ENCODE measurements at places on chromosomes 12 and 14.

GRCh38 chr14:33679461-33680225 lies 271.2 kb downstream of the EGLN3 start:
- DNase-seq, result no peak

DNA sequence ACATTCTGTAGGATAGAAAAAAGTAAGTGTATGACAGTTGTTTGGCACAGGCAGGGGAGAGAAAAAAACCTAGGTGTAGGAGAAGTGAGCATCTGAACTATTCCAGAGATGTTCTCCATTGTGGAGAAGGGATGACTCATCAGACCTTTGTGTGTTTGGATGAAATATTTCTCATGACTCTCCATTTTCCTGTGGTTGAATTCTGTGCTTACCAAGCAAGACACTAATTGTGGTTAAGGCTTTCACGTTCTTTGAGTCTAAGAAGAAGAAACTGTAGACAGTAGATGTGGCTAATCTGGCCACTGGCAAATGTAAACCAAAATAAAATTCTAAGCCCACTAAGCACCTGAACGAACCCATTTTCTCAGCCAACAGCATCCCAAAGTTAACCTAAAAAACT lies 107.9 kb upstream of the GZMB start:
- no peak for DNase-seq

GRCh38 chr12:112965643-112966042 lies 12.7 kb upstream of the OAS2 start:
- no peak for DNase-seq

GRCh38 chr12:58883576-58884334 lies 36.5 kb downstream of the LRIG3 start:
- no peak for DNase-seq

DNA sequence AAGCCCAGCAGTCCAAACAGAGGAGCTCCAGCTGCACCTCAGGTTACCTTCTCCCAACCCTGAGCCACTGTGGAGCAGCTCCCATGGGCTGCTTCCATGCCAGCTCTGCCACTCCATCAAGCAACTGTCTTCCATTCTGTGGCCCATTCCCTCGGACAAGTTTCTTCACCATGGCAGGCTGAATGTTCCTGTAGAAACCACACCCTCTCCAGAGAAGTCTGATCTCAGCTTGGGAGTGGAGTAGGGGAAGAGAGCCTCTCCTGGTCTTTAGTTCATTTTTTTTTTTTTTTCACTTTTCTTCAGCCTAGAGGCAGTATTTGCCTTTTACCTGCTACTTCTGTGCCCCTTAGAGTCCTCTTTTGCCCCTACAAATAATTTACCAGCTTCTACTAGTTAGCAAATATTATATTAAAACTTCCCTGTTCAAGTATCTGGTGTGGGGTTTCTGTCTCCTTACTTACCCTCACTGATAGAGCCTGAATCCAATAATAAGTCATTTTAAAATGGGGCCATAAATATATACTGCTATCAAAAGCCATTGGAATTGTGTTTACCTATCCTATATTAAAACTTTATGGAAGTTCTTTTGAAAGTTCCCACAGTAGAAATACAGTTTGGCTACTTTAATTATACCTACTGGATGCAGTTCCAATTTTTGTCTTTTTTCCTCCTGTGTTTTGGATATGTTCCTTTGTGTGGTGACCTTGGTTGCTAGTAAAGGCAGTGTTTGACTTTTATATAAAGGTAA lies 11.7 kb upstream of the SLC17A8 start:
- no peak for DNase-seq

GRCh38 chr12:7694556-7695236 lies 879 bp downstream of the GDF3 start:
- DNase-seq, result no peak

GRCh38 chr12:72282721-72283120 lies 10.6 kb downstream of the TRHDE start:
- no peak for DNase-seq

DNA sequence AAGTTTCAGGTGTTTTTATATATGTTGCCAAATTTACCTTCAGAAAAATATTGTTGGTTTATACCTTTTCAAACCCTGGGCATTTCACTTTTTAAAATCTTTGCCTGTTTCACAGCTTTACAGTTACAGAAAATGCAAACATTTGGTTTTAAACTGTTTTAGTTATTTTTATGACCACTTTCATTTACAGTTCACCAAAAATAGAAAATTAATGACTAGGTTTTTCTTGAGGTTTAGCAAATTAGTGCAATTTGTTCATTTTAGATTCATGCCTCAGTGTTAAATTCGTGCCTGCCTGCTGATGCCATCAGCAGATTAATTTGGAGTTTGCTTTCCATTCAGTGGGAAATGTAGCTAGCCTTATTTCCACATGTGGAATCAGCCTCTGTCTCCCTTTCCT lies 45.5 kb downstream of the RIC8B start:
- no peak for DNase-seq

DNA sequence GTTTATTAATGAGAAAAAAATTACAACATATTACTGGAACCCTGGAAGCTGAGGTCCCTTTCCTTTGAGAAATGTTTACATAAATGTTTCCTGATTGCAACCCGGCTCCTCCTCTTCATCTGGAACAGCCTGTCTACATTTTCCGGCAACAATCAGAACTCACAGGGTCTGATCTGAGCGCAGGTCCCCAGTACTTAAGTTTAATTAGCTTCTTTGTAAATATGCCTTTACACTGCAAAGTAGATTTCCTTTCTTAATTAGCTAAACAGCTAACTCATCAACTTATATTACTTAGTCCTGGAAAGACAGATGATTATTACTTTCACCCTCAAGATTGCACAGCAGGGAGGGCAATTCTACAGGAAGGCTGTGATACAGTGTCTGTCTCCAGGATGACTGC lies 213.0 kb downstream of the MON2 start:
- DNase-seq, result no peak

- no peak for DNase-seq
Observed at GRCh38 chr12:111773801-111774551, 7.2 kb downstream of the ALDH2 start.

- DNase-seq, result no peak
Observed at GRCh38 chr12:109433618-109434017, 43.5 kb downstream of the KCTD10 start.
